ENCODE measurements at places on chromosomes 3 and 15.

DNA sequence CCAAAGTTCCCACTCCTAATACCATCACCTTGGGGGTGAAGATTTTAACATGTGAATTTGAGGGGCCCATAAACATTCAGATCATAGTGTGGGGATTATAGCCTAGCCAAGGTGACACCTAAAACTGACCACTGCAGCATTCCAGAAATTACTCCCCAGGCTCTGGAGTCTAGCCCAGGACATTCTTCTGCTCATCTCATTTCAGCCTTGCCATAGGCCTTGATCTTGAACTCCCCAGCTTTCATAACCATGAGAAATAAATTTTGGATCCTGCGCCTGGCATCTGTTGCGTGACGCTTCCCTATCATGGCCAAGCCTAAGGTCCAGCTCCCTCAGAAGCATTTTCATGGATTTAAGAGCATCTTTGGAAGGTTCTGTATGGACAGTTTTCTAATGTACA, 502.9 kb upstream of the THBS1 start:
- DNase-seq, result no peak

GRCh38 chr3:157534725-157535161, 31.5 kb upstream of the VEPH1 start:
- no peak for DNase-seq

DNA sequence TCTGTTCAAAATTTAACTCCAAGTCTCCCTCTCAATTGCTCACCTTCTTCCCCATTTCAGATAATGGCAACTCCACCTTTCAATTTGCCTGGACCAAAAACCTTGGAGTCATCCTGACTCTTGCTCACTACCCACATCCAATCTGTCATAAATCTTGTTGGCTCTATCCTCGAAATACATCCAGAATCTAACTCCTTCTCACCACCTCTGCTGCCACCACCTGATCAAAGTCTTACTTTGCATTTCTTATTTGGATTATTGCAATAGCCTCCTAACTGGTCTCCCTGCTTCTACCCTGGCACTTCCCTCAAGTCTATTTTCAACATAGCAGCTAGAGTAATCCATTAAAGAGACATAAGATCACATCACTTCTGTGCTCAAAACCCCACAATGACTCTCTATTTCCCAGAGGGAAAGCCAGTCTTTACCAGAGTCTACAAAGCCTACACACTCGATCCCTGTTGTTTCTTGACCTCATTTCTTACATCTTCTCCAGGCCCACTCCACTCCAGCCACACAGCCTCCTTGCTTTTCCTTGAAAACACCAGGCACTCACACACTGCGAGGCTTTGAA, 86.6 kb downstream of the GPR156 start:
- peak; percentile 69 for DNase-seq

GRCh38 chr3:108215871-108216270, 6.4 kb downstream of the IFT57 start:
- DNase-seq, result no peak

- DNase-seq, result peak; percentile 42
Measured at GRCh38 chr3:188937389-188937788, 234.4 kb upstream of the TPRG1 start.

- peak; percentile 71 for DNase-seq
Measured at GRCh38 chr15:91942720-91943394, 89.3 kb downstream of the SLCO3A1 start.

DNA sequence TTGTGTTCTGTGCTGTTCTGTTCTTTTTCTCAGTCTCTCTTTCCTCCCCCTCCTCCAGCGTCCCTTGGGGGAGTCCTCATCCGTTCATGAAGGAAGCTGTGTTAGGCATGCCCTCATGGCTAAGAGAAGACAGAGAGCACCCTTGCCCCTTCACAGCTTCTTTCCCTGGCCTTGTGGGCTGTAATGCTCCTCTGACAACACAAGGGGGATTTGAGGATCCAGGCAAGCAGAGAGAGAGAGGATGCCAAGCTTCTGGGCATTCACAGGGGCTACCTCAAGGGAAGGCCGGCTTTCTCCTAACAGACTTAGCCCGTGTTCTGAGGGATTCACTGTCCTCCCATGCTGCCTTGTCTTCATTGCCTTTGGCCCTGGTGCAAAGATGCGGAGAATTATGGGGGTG, 389.5 kb downstream of the LRTM1 start:
- DNase-seq, result no peak

DNA sequence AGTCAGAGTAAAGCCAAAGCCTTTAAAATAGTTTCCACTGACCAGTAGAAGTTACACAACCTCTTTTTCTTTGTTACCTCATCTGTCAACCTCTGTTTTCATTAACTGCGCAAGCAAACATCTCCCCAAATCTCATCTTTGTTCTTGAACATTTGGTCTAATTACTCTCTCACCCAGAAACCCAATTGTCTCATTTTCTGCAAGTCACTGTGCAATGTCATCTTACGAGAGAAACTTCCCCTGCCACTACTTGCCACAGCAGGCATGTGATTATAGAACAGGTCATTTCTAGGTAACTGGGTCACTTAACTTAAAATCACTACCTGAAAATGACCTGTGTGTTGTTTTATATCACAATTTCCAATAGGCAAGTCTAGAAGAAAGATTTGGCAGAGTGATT, 159.4 kb downstream of the SI start:
- no peak for DNase-seq

GRCh38 chr15:92906563-92907081, 6.5 kb downstream of the CHD2 start:
- DNase-seq, result peak; percentile 77

DNA sequence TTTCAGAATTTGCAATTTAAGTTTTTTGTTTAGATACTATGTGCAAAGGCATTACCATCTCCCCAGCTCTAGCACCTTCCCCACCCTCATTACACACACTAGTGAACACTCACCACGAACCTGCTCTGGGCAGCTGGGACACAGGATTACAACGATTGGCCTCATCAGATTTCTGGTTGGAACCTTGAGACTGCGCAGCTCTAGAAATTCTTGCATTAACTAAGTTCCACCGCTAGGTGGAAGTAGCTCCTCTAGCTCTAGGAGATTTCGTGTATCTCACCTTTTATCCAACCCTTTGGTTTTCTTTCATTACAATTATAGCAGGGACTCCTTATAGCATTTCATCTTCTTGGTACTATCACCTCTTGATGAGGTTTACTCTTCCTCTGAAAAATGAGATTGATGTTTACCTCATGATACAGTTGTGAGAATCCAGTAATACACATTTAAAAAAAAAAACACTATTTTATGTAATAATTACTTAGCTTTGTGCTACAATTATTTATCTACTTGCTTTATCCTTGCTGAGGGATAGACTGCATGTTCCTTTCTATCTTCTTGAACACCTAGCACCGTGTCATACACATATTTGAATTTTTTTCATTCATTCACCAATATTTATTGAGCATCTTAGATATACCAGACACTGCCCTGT, 28.7 kb upstream of the PLOD2 start:
- DNase-seq, result peak; percentile 77
